ENCODE measurements at places on chromosomes 3 and 15. TPM values are rescaled to one million over a fixed set of nuclear protein-coding genes. Genes with fewer than 3 reads are reported as not detected.

The CSTA gene
- total RNA-seq = 2,321 TPM

DNA sequence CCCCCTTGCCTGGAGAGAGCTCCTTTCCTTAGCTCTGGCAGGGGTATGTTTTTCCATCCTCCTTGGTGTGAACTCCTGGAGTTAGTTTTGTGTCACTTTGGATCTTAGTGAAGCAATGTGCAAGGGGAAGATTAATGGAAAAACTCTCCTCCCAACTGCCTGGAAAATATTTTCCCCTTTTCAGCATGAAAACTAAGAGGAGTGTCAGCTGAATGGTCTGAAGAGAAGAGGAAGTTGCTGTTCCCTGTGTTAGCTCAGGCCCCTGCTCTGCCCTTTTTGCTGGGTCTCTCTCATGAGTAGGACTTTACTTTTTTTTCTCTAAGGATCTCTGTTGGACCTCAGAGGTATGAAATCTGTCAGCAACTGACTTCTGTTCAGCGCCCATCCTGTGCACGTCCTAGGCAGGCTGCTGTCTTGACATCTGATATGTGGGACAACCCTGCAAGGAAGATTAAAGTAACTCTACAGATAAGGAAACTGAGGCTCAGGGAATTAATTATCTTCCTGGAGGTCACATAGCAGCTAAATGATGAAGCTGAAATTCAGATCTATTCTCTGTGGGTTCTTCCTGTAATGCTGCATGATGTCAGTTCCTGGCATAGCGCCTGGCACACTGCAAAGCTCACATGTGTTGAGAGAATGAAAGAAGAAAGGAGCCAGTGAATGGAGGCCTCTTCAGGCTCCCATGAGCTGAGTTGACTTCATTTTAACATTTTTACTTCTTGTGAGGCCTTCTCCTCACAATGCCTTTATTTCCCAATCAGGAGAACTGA lies 109.7 kb upstream of the GALNT15 start:
- ATAC-seq = no peak

DNA sequence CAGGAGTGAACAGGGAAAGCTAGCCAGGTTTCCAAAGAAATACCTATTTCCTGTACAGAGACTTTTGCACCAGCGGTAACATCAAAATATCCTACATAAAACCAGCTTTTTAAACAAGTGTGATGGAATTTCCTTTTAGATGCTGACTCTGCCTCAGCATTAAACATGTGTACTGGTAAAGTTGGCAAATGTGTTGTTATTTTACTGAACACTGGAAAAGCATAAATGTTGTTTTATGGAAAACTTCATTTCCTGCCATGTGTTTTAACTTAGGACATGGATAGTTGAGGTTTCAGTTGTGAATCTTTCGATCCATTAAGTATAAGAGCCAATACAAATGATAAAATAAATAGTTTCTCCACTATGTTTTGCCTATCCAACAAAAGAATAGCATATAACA lies 15.7 kb downstream of the OXNAD1 start:
- ATAC-seq = no peak

DNA sequence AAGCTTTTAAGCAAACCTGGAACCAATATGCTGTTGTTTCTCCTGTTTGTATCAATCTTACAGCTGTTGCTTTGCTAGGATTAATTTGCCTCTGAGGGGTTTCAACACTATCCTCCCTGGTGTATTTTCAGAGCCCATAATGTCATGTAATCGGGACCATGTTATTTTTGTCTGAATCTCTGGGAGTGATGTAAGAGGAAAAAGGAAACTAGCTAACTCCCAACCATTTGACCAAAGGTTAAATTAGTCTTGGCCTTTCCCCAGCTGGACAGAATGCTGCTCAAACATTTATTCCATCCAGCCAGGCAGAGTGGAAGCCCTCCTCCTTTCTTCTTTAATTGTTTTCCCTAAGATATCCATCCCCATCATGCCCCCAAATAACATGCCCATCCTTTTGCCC lies 142.2 kb downstream of the ALDH1A2 start:
- ATAC-seq = no peak

DNA sequence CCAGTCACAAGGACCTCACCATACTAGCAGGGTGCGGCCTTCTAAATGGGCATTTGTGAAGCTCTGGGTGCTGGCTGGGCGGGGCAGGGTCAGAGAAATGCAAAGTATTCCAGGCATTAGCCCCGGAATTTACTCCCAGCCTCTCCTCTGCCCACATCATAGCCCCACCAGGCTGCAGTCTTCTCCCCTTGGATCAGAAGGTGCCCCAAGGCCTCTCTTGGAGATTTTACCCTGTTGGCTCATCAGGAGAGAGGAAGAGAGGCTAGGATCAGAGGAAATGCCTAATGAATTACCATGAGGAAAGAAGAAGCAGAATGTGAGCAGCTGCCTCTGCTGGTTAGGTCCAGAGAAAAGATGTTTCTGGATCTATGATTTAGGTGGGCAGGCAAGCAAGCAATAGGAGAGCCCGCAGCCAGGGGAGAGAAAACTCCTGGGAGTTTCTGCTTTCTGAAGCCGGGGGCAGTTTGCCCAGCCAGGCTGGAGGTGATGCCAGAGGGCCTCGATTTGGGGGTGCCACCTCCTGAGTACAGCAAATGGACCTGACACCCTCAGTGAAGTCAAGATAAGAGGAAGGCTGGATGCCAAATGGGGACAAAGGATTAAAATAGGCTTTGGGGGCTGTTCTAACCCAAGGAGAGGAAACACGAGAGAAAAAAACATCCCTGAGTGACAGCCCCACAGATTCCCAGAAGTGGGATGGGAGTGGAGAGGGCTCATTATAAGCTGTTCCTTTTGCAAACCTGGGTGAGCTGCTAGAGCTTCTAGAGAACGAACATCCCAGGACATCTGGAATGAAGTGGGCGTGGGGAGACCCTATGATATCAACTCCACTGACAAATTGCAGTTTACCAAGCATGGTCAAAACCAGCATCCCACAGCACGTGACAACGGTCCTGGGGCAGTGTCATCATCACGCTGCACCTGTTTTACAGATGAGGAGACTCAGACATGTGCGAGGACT lies 65.4 kb downstream of the BDH1 start:
- no peak for ATAC-seq

Data from esophagus mucosa (tissue), 1 donor.